Camera-type eye (tissue), 1 donor: ENCODE measurements at places on chromosomes 16 and 17. TPM values are rescaled to one million over a fixed set of nuclear protein-coding genes. Genes with fewer than 3 reads are reported as not detected.

Gene C17orf67
- total RNA-seq: 1.8 TPM

Gene KRTAP9-9
- total RNA-seq: not detected

Gene CLDN9
- total RNA-seq: not detected

Gene SLC2A4
- 5.4 TPM for total RNA-seq

Gene KRTAP3-2
- not detected for total RNA-seq

Gene CHST4
- 0.44 TPM for total RNA-seq

Gene PRR15L
- 0.93 TPM for total RNA-seq

Gene BIRC5
- total RNA-seq: 11.2 TPM

Gene ZNF768
- total RNA-seq: 26.4 TPM

Gene KRT9
- total RNA-seq: not detected

Gene NPIPA7
- total RNA-seq: 3.7 TPM

Gene GCGR
- 0.27 TPM for total RNA-seq

Gene SLC13A2
- total RNA-seq: 1.3 TPM

Gene FBXO39
- 0.22 TPM for total RNA-seq

Gene UTS2R
- total RNA-seq: 3.2 TPM
